ENCODE measurements at places on chromosomes 13 and 19. TPM values are rescaled to one million over a fixed set of nuclear protein-coding genes. Genes with fewer than 3 reads are reported as not detected.

The IGFL4 gene
- total RNA-seq = not detected

The PSG3 gene
- total RNA-seq = not detected

The APLP1 gene
- 26.9 TPM for total RNA-seq

The KMT5C gene
- 6.2 TPM for total RNA-seq

The SOX1 gene
- not detected for total RNA-seq

All from HFFc6 (cell line).